Naive thymus-derived CD4-positive, alpha-beta T cell (primary cell): ENCODE measurements at places on chromosomes 5 and 9. TPM values are rescaled to one million over a fixed set of nuclear protein-coding genes. Genes with fewer than 3 reads are reported as not detected.

GRCh38 chr5:166571668-166572067 lies 1719.8 kb upstream of the WWC1 start:
- no peak for DNase-seq

- no peak for DNase-seq
These were observed 32.6 kb upstream of the RXRA start for GRCh38 chr9:134293611-134294152.

IFNA13 gene
- total RNA-seq, result not detected

- DNase-seq, result no peak
These were observed 119.6 kb upstream of the GRIN3A start for GRCh38 chr9:101858026-101858425.

DNA sequence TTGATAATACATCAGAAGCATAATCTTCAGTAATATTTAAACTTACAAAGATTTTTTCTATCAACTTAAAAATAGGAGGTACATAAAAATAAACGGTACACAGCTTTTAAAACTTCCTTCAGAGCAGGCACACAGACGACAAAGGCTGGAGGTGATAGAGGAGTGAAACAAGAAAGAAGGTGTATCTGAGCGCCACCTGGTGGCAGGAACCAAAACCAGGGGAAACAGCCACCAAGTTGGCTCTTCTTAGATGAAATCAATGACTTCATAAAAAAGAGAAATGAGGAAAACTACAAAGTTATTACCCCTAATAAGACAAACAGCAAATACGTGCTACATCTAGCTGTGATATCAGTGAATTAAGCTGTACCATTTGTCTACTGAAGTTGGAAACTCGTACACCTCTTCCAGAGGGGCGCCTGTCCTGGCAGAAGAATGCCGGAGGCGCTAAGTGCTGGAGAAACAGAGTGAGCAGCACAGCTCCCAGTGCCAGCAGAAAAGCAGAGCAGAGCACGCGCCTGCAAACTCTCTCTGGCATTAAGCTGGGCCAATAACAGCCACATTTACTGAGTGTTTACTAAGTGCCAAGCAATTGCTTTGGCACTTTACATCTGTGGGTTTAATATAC lies 85.9 kb downstream of the SETX start:
- DNase-seq, result peak; percentile 72

DNA sequence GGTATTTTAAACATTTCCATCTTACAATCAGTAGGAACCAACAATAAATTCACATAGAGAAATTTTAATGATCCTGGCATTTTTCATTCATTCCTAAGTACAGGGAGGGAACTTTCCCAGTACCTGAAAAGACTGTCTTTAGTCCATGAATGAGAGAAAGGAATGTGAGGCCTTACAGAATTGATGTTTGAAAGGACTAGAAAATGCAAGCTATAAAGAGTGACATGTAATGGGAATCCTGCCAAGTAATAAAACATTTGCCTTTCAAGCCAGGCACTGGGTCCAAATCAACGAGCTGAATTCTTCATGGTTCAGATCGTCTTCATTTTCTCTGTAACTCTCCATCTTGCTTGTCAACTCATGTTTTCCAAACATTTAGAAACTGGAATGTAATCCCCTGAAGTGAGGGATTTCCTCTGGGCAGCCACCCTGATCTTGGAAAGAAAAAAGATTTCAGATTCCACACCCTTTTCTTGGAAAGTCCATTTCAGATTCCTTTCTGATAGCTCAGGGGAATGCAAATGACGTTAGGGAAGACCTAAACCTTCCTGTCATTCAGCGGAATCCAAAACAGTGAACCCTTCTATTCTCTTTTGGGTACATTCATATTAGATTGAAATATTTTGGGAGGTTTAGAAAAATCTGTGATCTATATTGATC lies 315.8 kb downstream of the SH3GL2 start:
- DNase-seq, result no peak

TLR4 gene
- total RNA-seq, result 1.5 TPM

NEUROG1 gene
- total RNA-seq, result not detected in 2 replicates

DNA sequence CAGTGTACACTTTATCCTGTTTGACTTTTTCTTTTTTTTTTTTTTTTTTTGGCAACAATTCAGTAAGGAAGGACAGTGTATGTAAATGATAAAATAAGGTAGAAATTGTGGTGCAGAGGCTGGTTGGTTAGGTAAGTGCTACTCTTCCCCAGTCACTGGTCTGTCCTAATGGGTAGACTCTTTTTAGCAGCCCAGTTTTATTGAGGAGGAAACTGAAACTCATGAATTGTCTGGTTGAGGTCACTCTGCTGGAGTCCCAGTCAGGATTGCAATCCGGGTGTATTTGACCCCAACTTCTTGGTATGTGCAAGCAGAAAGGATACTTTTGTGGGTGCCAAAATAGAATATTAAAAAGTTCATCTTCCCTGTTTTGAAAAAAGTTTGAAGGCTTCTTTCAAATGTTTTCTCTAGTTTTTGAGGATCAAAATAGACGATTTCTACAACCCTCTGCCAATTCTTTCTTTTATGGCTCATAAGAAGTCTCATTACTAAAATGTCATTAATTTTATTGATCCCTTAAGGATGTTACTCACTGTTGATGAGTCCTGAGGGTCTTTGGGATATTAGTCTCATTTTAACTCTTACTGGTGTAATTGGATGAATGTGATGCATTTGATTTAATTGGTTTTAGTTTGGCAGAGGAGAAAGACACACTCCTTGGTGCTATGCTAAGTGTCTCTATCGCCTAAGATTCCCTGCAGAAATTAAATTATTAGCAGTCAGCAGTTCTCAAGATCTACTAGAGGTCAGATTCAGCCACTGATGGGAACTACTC lies 171.9 kb downstream of the KDM4C start:
- no peak for DNase-seq

ENTREP1 gene
- total RNA-seq, result not detected in 2 replicates
